CD4-positive, CD25-positive, alpha-beta regulatory T cell (primary cell): ENCODE measurements at places on chromosomes 2 and 18. TPM values are rescaled to one million over a fixed set of nuclear protein-coding genes. Genes with fewer than 3 reads are reported as not detected.
A peak's percentile ranks its signal among the peaks of the same experiment; 100 is the strongest.

The SNORC gene
- total RNA-seq = 1.3 TPM

The ANKRD62 gene
- total RNA-seq = not detected

The HK2 gene
- total RNA-seq = 11.4 TPM

The G6PC2 gene
- total RNA-seq = not detected

The CAPN13 gene
- total RNA-seq = not detected

The DDX18 gene
- total RNA-seq = 120 TPM

The MAB21L4 gene
- total RNA-seq = not detected

The SIX3 gene
- not detected for total RNA-seq

The GALNT14 gene
- not detected for total RNA-seq

- no peak for DNase-seq
Observed at GRCh38 chr2:84972207-84972783, 1.3 kb downstream of the KCMF1 start.

GRCh38 chr18:12310762-12311161, 2.7 kb downstream of the TUBB6 start:
- DNase-seq = no peak

DNA sequence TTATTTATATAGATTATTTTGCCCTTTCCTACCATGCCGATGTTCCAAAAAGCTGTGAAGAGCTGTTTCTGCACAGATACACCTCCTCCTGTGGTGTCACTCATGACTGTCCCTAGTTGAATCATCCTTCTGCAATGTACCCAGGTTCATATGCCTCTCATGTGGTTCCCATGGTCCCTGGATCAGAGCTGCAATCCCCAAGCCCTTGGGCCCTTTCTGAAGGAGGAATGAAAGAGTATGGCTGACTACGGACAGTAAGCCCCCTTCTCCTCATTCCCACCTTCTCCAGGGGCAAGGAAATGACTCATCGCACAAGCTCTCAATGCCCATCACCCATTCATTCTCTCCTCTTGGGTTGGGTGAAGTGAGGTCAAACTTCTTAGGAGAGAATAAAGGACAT, 63.9 kb upstream of the ACVR1 start:
- DNase-seq = no peak

GRCh38 chr18:58501066-58501896, 127.6 kb downstream of the ALPK2 start:
- no peak for DNase-seq

GRCh38 chr18:10519999-10520935, 5.6 kb upstream of the NAPG start:
- DNase-seq = peak; percentile 70

- no peak for DNase-seq
Observed at GRCh38 chr2:215542690-215543089, 106.8 kb upstream of the FN1 start.

DNA sequence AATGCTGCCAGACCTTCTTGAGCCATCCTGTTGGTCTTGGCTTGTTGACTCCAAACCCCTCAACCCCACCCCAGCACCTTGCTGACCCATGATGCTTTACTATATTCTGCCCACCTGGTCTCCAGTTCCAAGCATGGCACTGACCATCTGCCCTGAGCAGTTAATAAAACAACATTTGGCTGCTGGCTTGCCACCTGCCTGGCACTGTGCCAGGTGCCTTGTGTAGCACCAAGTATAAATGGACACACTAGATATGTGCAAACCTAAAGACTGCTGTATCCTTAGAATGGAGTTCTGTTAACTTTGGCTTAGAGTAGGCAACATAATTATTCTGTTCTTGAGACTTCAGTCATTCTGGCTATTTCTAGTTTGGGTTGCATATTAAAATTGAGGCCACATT, 91.4 kb downstream of the ACSL3 start:
- no peak for DNase-seq

- no peak for DNase-seq
Observed at GRCh38 chr2:226548732-226549131, 250.9 kb downstream of the IRS1 start.

GRCh38 chr2:10966056-10966455, 54.3 kb downstream of the KCNF1 start:
- no peak for DNase-seq

DNA sequence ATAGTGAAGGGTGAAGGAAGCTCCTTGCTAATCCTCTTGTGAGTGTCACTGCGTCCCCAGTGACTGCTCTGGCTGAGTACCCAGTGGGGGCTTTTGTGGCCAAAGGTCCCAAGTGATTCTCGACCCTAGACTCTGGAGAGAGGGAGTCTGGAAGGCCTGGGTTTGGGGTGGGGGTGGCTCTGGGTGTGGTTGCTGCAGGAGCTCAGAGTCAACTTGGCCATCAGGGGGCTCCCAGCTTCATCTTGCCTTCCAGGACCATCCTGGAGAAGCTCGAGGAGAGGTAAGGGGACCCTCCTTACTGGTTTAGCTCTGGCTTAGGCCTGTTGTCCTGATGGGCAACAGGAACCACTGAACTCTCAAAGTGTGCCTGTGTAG, 592 bp downstream of the PSD4 start:
- peak; percentile 38 for DNase-seq

GRCh38 chr2:160918906-160919503, 241.2 kb upstream of the TANK start:
- no peak for DNase-seq

DNA sequence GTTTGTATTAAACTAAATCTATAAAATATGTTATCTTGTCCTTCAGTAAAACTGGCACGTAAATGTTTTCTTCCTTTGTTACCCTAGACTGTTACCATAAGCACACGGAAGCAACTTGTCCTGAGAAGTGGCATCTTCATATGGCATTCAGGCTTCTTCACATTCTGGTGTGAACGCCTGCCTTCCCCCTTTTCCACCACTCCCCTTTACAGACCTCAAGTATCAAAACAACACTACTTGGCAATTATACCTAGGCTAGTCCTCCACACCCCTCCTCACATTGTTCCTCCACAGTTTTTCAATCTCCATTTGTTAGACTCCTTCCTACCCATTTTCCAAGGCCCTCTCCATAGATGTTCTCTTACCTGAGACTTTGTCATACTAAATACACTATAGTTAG, 2.9 kb downstream of the MEX3C start:
- no peak for DNase-seq

GRCh38 chr2:119871725-119872124, 112.0 kb downstream of the PTPN4 start:
- no peak for DNase-seq

DNA sequence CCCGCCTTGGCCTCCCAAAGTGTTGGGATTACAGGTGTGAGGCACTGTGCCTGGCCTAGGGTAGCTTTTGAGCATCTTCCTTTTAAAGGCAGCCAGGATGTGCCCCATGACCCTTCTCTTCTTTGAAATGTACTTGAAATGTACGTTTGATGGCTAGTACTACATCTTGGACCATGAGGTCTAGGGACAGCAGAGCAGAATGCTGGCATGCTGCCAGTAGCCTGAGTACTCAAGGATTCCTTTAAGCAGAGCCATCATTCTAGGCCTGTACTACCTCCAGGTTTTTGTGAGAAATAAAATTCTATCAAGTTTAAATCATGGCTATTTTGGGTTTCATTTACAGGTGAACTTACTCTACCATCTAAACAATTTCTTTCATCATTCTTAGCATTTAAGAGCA, 2.9 kb upstream of the EML6 start:
- DNase-seq = no peak

GRCh38 chr18:48673853-48674721, 135.3 kb downstream of the CTIF start:
- DNase-seq = no peak

- no peak for DNase-seq
Observed at GRCh38 chr2:180579388-180579787, 401.0 kb upstream of the UBE2E3 start.

DNA sequence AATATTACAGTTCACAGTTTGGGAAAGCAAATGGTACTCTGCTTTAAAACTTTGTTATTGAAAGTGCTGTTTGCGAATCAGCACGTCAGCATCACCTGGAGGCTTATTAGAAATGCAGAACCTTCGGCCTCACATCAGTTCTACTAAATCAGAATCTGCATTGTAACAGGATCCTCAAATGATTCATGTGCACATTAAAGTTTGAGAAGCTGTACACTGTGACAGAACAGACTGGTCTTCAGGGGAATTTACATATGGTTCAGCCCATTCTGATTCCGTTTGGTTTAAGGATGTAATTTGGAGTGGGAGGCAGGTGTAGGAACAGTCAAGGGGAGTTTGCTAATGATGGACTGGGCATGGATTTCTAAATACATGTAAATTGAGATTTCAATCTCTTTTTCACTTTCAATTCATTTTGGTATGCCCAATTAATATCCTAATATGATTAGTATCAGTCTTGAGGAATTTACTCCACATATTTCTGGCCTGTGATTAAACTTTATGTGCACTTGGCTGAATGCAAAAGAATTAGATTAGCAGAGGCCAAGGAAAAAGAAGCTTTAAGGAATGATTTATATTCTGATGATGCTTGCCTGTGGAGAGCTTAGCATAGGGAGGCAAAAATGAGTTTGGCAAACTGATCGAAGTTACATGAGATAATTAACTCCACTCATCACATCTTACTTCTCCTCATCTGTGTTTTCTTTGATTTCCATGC, 248.8 kb downstream of the XIRP2 start:
- no peak for DNase-seq
